Activated naive CD4-positive, alpha-beta T cell (primary cell): ENCODE measurements at places on chromosomes 11 and 22.

GRCh38 chr11:68004551-68005335 lies 846 bp upstream of the UNC93B1 start:
- no peak for DNase-seq

- DNase-seq = no peak
Measured at GRCh38 chr22:26380072-26380830, 48.8 kb upstream of the ASPHD2 start.

DNA sequence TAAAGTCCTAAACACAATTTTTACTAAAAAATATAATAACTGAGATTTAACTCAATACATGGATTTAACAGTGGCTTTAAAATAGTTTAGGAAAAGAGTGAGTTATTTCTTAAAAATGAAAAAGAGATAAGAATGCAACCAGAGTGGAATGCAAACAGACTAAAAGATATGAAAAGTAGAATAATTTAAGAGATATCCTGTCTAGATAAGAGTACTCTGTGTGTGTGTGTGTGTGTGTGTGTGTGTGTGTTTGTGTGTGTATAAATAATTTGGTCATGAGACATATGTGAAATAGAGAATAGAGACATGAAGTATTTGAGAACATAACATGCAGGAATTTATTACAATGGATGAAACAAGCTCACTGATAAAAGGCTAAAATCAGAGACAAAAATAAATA lies 986.9 kb upstream of the CHORDC1 start:
- DNase-seq = no peak

DNA sequence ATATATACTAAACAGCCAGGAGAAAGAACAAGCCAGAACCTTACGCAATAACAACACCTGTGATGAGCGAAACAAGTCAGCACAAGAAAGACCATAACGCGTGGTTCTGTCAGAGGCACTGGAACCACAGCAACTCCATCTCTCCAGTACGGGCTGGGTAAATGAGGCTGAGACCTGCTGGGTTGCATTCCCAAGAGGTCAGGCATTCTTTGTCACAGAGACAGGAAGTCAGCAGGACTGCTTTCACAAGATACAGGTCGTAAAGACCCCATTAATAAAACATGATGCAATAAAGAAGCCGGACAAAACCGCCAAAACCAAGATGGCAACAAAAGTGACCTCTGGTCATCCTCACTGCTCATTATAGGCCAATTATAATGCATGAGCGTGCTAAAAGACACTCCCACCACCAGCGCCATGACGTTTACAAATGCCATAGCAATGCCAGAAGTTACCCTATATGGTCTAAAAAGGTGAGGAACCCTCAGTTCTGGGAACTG lies 21.7 kb downstream of the TPST2 start:
- no peak for DNase-seq

- no peak for DNase-seq
Measured at GRCh38 chr11:34707462-34707840, 86.6 kb downstream of the EHF start.

- DNase-seq = no peak
Measured at GRCh38 chr11:99015634-99016454, 4.9 kb upstream of the CNTN5 start.

GRCh38 chr11:67165623-67166022 lies 46.6 kb downstream of the KDM2A start:
- DNase-seq = no peak

- no peak for DNase-seq
Measured at GRCh38 chr22:50014655-50015401, 2.3 kb upstream of the IL17REL start.

DNA sequence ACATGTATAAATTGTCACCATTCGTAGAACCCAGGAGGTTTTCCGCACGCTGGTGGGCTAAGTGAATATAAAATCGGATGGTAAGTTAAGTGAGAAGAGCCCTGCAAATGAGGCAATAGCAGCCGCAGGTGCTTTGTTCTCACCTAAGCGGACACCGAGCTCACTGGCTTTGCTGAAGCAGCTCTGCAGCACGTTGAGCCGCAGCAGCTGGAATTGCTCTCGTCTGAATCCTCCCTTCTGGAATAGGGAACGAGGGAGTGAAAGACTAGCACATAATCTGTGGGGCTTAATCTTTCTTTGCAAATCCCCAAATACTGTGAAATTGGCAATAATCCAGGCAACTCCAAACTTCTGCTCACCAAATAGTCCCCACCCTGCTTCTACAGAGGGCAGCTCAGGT lies 488.1 kb downstream of the NTM start:
- DNase-seq = no peak

DNA sequence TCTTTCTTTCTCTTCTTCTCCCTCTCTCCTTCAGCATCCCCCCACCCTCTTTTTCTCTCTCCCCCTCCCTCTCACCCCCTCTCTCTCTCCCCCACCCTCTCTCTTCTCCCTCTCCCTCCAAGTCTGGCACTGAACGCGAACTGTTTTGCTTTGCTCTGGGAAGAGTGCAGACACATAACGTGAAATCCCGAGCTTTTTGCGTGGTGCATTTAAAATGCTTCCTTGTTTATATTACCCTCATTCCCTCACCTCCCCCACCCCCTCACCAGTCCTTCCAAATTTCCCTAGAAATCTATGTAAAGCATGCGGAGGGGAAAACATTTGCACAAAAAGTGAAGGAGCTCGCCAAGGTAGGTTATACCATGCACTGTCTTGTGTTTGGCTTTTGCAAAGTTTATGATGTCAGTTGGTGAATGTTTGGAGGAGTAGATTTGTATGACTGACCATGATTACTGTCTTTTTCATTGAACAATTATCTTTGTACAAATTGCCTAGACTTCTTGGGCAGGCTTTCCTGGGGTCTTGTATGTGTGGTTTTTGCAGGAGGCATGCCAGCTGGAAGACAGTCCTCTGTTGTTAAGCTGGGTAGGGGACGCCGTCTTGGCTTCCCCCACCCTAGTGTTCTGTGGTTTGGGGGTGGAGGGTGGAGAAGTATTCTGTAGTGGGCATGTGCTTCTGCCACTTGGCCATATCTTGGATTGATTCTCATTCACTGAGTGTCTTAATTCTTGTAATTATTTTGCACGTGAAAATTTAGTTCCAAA lies 123.7 kb upstream of the HSD17B12 start:
- DNase-seq = no peak

- no peak for DNase-seq
Measured at GRCh38 chr22:27966168-27967064, 47.4 kb upstream of the PITPNB start.

DNA sequence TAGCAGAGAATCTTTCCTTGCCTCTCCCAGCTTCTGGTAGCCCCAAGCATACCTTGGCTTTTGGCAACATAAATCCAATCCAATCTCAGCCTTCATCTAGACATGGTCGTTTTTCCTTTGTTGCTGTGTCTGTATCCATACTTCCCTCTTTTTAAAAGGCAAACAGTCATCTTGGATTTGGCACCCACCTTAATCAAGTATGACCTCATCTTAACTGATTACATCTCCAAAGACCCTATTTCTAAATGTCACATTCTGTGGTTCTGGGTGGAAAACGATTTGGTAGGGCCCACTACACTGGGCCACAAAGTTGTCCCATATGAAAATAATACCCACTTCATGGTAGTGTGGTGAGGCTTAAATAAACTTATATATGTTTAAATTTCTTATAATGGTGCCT lies 852 bp downstream of the BUD13 start:
- no peak for DNase-seq

- DNase-seq = no peak
Measured at GRCh38 chr11:126698576-126698975, 302.0 kb downstream of the KIRREL3 start.

DNA sequence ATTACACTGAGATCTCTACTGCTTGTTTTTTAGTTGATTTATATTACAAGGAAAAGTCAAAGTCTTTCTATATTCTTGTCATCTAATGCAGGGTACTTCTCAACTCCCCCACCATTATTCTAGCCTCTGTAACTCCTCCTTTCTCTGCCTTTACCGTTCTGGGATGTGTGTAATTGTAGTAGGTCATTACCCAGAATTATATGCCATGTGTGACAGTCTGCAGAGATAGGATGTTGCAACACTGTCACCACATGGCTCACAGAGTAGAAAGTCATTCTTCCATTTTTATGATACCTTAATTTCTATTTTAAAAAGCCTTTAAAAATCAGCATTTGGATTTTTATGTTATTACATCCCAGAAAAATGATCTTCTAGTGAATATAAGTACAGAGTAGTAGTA lies 32.7 kb downstream of the ZNF143 start:
- no peak for DNase-seq
